ENCODE measurements at places on chromosomes 12 and 14.

DNA sequence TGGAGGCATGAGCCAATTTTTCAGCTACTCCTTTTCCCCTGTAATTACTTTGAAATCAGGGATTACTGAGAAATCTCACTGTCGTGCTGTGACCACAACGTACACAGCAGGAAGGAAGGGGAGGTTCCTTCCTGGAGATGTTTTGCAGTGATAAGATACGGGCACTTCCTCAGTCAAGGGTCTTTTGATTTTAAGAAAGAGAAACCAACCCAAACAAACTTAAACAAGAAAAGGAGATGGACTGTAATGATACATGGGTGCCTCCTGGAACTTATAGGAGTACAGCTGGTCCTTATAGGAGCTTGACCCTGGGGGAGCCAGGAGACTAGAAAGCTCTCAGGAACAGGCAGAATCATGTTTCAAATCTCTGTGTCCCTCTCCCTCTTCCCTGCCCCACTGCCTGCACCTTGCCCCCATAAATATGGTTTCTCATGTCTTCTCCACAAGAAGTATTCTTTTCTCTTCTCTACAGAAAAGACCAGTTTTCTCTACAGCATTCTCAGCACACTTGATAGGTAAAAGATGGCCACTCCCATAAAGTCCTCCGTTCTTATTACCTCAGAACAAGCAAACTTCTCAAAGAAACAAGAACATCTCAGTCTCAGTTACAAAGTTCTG is 281.1 kb upstream of the AMIGO2 start:
- DNase-seq, result no peak

DNA sequence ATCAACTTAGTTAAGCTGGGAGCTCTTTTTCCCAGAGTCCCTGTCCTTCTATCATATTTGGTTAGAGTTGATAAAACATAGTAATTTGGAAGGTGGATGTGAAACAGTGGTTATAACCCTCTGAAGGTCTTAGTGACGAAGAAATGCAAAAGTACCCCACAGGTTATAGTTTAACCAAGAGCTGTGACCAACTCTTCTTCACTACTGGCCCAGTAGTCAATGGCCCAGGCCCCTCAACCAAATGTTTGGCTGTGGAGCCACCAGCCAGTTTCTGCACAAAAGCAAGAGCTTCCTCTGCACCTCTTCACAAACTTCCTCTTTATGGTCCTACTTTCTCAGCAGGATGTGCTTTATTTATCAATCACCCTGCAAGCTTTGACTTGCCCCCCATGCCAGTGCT is 132.6 kb downstream of the BMP4 start:
- DNase-seq, result no peak

- DNase-seq, result peak; percentile 72
These were observed 485.0 kb downstream of the PRKD1 start for GRCh38 chr14:29442696-29443095.

DNA sequence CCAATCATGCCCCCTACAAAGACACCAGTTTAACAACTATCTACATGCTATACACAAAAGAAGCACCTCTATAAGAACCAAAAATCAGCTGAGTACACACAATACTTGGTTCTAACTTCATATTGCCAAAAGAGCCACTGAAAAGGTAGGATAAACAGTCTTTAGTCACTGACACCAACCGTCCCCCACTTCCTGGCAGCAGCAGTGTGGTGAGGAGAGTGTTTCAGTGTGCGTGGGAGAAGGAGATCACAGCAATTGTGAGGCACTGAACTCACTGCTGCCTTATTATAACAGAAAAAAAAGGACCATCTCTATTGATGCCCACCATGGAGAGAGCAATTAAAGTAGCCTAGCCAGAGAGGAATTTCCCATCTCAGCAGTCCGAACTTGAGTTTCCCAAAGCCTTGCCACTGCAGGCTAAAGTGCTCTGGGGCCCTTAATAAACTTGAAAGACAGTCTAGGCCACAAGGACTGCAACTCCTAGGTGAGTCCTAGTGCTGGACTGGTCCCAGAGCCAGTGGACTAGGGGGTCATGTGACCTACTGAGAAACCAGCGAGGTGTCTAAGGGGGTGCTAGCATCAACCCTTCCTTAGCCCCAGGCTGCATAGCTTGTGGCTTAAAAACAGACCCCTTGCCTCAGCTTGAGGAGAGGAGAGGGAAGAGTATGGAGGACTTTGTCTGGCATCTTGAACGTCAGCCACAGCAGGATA is 37.1 kb upstream of the LMNTD1 start:
- no peak for DNase-seq

DNA sequence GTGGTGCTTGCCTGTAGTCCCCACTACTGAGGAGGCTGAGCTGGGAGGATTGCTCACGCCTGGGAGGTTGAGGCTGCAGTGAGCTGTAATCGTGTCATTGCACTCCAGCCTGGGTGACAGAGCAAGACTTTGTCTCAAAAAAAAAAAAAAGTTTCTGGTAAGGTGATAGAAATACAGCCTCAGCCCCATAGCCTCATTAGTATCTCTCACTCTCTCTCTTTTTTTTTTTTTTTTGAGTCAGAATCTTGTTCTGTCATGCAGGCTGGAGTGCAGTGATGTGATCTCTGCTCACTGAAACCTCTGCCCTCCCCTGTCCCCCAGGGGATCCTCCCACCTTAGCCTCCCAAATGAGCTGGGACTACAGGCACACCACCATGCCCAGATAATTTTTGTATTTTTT is 19.2 kb downstream of the MTHFD1 start:
- no peak for DNase-seq

DNA sequence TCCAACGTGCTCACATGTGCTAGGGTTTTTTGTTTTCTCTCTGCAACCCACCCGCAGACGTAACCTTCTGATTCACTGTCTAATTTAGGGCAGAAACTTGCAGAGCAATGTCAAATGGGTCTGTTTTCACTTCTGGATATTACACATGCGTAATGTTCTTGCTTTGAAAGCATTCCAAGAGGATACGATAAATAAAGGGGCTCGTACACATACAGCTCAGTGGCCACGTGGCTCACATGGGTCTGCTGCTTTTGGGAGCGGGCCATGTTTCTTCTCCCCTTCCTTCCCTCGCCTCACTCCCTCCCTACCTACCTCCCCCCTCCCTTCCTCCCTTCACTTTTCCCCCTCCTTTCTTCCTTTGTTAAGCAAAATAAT is 23.4 kb downstream of the CACNA1C start:
- peak; percentile 28 for DNase-seq

DNA sequence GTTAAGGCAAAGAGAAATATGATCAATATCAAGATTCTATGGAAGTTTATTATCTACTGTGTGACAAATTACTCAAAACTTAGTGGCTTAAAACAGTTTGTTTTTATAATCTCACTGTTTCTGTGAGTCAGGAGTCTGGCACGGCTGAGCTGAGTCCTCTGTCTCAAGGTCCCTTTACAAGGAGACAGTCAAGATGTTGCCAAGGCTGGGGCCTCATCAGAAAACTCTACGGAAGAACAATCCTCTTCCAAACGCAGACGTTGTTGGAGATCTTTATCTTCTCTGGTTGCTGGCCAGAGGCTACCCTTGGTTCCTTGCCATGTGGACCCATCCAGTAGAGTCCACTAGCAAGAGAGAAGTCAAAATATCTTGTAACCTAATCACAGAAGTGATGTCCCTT is 100.6 kb upstream of the CCND2 start:
- peak; percentile 54 for DNase-seq

DNA sequence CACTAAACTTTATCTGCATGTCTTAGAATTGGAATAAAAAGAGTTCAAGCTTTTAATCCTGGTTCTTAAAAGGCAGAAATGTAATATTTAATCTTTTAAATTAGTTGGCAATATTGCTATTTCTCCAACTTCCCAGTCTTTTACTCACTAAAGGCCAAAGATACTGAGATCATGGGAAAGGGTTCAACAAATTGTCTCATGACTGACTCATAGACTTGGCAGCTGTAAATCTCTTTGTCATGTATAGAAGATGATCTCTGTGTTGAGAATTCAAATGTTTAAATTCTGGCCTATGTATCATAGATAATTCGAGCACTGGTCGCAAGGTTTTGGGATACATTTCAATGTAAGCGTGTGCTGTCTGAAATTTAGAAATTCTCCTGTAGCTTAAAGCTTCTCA is 40.1 kb upstream of the STRAP start:
- DNase-seq, result peak; percentile 76

- DNase-seq, result peak; percentile 69
These were observed 411.0 kb downstream of the LRIG3 start for GRCh38 chr12:58509116-58509885.

DNA sequence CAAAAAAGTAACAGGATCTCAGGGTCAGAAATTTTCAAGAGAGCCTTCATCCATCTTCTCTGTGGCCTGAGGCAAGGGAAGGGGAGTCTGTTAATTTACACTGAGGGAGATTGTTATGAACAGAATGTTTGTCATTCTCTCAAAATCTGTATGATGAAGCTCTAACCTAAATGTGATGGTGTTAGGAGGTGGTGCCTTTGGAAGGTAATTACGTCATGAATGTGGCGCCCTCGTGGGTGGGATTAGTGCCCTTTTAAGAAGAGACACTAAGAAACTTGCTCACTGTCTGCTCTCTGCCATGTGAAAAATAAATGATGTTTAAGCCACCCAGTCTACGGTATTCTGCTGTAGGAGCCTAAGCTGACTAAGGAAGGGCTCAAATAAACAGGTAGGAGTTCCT is 521.6 kb downstream of the SNAPC1 start:
- no peak for DNase-seq

- no peak for DNase-seq
These were observed 1144.1 kb downstream of the LRFN5 start for GRCh38 chr14:42750771-42751170.

GRCh38 chr12:54998958-54999510 is 14.5 kb upstream of the TESPA1 start:
- DNase-seq, result no peak

GRCh38 chr12:98471085-98471484 is 44.3 kb upstream of the TMPO start:
- DNase-seq, result no peak

DNA sequence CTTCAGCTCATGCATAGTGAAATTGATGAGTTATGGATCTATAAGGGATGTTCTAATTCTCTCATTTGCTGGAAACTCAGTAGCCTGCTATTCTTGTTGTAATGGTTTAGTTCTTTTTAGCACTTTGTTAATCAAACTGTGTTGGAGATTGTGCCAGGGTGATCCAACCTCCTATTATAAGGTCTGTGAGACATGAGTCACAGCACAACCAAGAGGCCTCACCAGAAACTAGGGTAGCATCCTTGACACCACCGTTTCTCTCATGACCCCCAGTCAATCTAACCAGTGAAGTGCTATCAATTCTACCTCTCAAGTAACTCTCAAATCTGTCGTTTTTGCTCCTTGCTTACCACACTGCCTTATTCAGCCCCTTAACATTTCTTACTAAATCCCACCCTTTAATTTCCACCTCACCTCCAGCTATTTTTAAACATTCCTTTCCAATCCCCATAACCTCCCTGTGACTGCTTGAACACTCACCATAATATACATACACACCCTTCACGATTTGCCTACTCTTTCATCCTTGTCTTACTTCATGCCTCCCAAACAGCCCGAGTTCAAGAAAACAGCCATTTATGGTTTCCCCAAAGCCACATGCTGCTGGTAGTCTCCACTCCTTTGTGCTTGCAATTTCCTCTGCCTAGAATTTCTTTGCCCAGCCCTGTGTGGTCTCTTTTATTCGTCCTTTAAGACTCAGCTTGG is 53.9 kb upstream of the NUDT4 start:
- DNase-seq, result peak; percentile 60

- no peak for DNase-seq
These were observed 240.3 kb upstream of the PLEKHG7 start for GRCh38 chr12:92462527-92462926.

DNA sequence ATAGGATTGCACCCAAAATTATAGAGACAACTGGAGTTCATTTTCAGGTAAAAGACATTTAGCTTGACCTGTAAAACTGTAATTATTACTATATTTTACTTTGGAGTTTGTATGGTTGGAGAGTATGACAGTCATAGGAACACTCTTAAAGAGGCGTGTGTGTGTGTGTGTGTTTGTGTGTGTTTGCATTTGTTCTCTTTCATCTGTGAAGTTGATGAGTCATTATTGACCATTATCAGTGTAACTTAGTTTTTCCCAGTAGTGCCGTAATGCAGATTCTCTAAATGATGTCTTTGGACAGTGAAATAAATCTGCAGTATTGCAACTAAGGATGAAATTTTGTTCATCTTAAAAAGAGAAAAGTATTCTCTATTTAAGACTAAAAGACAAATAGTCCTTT is 13.0 kb downstream of the WASHC4 start:
- no peak for DNase-seq

DNA sequence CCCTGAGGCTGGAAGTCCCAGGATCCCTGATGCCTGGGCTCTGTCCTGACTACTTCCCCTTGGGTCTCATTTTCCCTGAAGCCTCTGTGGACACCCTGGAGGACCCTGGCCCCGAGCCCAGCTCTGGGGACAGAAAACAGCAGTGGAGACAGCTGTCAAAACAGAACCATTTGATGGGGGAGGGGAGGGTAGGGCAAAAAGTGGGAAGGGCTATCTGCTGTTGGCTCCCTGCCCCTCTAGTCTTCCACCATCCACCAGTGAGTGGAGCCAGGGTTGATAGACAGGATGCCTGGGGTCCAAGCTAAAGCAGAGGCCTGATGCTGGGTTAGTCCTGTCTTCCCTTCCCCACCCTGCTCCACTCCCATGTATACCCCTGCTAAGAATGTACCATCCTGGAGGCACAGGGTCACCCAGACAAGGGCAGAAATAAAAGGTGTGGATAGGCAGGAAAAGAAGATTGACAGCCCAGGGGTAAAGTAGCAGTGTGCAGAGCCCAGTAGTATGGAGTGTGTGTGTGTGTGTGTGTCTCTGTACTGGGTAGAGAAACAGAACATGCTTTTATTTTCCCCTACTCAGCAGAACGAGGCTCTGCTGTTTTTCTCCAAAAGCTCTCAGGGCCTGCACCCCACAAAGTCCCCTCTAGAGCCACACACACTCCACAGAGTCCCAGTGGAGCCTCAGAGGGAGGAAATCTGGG is 9.8 kb downstream of the ZNF385A start:
- no peak for DNase-seq

DNA sequence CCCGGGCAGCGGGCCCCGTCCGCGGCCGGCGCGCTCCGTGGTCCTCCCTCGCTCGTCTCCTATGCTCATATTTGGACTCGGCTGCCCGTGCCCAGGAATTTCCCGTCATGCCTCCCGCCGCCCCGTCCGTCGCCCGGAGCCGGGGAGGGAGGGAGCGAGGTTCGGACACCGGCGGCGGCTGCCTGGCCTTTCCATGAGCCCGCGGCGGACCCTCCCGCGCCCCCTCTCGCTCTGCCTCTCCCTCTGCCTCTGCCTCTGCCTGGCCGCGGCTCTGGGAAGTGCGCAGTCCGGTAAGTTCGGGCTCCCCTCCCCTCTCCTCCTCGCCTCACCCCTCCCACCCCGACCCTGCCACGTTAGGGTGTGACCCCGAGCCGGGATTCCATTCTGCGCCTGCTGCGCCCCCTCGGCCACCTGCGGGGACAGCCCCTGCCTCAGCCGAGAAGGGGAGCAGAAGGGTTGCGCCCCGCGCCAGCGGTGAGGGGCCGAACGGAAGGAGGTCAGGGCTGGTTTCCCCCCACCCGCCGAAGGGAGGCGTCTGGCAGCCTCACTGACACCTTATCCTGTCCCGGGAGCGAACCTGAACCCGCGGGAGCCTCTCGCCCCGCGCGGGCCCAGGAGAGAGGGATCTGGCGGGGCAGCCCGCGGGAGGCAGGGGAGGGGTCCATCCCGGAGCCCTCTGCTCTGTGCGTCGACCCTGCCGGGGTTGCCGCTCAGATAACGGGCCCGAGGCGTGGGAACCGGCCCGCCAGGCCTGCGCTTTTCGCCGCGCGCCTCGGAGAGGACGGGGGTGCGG is at the start of gene MSRB3:
TSS of gene MSRB3 (plus strand) at position 108 of the 793 bp plus-strand sequence. CDS start 29,897 bp downstream, outside the sequence.
- peak; percentile 69 for DNase-seq

GRCh38 chr12:31224768-31225448 is 101.0 kb downstream of the SINHCAF start:
- no peak for DNase-seq

Measured in foreskin fibroblast (primary cell).